ENCODE measurements at places on chromosomes 4 and X. TPM values are rescaled to one million over a fixed set of nuclear protein-coding genes. Genes with fewer than 3 reads are reported as not detected.

- no peak for DNase-seq
These were observed 77.1 kb upstream of the SLC4A4 start for GRCh38 chr4:71261633-71262121.

The LIMCH1 gene
- 169 TPM for total RNA-seq

GRCh38 chrX:101057093-101057714 lies 5.3 kb upstream of the TRMT2B start:
- DNase-seq, result no peak

The HSFX3 gene
- not detected for total RNA-seq

GRCh38 chr4:112176596-112176995 lies 31.3 kb downstream of the FAM241A start:
- DNase-seq, result no peak

GRCh38 chr4:94306713-94307112 lies 35.9 kb downstream of the HPGDS start:
- DNase-seq, result no peak

The RBM46 gene
- total RNA-seq, result not detected

DNA sequence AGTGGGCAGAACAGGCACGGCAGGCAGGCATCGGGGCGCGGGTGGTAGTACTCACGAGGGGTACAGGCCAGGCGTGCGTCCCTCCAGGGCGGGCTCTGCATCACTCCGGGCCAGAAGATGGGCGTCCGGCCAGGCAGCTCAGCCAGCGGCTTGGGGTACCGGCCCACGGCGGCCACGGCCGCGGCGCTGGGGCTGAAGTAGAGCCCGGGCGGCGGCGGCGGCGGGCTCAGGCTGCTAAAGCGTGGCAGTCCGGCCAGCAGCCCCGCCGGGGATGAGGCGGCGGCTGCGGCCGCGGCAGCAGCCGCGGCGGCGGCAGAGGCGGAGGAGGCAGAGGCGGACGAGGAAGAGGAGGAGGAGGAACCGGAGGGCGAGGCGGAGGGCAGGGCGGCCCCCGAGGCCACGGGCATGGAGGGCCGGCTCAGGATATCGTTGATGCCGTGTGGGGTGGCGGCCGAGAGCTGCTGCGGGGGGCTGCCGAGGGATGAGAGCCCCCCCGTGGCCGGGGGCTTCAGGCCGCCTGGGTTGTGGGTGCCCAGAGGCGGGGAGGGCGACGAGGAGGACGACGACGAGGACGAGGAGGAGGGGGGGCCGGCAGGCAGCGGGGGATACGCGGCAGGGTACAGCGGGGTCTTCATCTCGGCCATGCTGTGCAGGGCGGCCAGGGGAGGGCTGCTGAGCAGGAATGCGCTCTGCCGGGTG lies 1.4 kb downstream of the NKX6-1 start:
- DNase-seq, result peak; percentile 79

The TLR3 gene
- total RNA-seq, result 24.6 TPM

DNA sequence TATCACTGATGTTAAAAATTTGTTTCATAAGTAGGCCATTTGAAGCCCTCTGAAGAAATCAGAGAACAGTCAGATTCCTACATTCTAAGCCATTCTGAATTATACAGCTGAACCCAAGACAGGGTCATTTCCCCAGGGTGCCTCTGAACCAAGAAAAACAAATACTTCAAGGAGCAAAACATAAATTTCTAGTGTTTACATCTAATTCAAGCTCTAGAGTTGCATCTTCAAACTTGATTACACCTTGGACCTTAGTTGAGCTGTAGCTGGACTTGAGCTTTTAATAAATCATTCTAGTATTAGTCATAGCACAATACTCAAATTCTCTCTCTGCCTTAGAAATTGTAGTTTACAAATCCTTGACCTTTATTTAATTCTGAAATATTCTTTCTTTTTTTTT lies 87.6 kb upstream of the IL15 start:
- DNase-seq, result no peak

GRCh38 chr4:76250962-76251361 lies 559 bp upstream of the FAM47E start:
- no peak for DNase-seq

The CORIN gene
- 6.3 TPM for total RNA-seq

- no peak for DNase-seq
These were observed 23.9 kb upstream of the CENPU start for GRCh38 chr4:184757810-184758209.

The BEX3 gene
- 91.0 TPM for total RNA-seq

GRCh38 chr4:140856621-140857062 lies 100.5 kb upstream of the TBC1D9 start:
- DNase-seq, result peak; percentile 68

GRCh38 chr4:32440391-32440790 lies 1720.2 kb downstream of the PCDH7 start:
- no peak for DNase-seq

- no peak for DNase-seq
These were observed 6.8 kb upstream of the CDKL2 start for GRCh38 chr4:75637176-75637575.

DNA sequence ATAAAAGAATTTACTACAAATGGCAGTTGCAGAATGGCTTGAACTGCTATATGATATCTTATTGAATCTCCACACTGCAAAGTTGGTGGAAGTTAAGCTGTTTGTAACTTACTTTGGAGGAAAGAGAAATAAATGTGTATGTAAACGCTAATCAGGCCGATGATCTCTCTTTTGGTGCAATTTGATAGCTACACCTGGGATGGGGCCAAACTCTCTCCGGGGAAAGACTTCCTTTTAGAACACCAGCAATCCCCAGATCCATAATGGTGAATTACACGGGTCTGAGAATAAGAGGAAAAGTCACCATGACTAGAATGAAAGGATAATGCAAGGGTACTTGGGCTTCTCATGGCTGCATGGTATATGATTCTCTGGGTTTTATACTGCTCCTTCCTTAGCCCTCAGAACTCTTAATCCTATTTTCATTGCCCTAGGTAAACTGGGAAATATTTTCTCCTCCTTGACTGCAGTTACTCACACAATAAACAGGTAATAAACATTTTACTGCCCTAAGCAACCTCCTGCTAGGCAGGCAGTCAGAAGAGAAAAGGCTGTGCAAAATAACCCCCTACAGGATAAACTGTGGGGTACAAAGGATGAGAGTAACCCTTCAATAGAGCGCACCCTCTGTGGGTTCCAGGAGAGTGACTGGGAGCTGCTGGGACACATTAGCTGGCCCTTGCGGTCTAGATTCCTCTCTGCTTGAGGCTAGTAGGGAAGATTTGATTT lies 109.3 kb downstream of the MGST2 start:
- DNase-seq, result no peak

DNA sequence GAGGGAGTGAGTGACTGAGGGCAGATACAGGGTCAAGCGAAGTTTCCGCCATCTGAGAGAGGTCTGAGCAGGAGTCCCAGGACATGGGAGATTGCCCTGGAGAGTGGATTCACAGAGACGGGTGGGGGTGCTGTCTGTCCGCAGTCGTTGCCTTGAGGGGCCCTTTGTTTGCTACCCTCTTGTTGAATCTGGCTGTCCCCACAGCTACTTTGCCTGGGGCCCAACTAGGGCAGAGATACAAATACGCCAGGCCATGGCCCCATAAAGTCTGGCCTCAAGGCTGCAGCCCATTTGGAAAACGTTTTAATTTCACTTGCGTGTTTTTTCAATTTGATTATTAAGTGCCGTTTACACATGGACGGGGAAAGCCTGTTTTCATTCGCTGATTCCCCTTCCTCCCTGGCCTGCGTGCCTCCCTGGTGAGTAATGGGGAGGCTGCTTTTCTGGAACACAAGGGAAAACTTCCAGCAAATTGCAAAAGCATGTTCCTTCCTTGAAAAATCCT lies 134.4 kb downstream of the SMIM20 start:
- DNase-seq, result peak; percentile 59

GRCh38 chrX:2662586-2662985 lies 28.5 kb upstream of the CD99 start:
- DNase-seq, result no peak

- DNase-seq, result no peak
These were observed 146.3 kb upstream of the ATP6AP2 start for GRCh38 chrX:40434443-40434842.

DNA sequence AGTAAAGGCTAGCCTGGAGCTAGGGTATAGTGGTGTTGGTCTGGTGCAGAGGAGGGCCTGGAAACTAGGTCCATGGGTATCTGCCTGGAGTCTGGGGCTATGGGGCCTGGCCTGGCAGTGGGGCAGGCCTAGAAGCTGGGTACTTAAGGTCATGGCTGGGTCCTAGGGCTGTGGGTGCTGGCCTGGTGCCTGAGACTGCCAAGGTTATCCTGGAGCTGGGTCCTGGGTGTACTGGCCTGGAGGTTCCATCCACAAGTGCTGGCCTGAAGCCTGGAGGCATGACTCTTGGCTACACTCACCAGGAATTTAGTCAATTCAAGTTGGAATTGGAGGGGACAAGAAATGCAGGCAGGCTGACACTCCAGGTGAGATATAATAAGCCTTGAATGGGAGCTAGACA lies 108.4 kb upstream of the ZCCHC13 start:
- no peak for DNase-seq

DNA sequence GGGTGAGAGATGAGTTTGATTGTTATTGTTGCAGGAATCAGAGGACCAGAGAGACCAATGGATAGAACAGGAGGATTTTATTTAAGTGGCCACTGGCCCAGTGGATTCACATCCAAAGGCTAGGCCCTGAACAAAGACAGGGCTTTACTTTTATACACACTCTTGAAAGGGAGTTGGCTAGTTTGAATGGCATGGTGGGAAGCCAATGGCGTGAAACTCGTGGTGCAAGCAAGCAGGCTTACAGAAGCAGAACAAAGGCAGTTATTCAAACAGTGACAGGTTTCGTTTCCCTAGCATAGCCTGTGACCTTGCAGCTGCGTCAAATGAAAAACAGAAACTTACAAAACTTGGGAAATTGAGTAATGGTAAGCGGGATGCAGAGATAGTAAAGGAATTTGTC lies 110.2 kb upstream of the PRDX4 start:
- no peak for DNase-seq

DNA sequence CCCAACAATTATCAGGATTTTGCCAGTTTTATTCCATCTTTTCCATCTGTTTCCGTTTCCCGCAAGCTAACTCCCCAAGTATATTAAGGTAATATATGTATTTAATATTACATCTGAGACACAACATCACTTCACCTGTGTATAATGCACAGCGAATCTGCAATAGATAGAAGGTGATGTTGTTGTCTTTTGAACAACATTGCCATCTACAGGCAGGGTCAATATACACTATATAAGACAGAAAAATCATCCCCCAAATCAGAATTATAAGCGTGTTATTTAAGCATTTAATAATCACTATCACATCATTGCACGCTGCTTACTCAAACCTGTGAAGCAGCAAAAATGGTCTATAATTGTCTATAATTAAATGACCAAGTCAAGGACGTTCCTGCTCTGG lies 1115.5 kb downstream of the NLGN4X start:
- DNase-seq, result no peak

GRCh38 chrX:12269484-12269883 lies 131.2 kb downstream of the FRMPD4 start:
- DNase-seq, result no peak

The PNMA6A gene
- total RNA-seq, result 3.1 TPM

DNA sequence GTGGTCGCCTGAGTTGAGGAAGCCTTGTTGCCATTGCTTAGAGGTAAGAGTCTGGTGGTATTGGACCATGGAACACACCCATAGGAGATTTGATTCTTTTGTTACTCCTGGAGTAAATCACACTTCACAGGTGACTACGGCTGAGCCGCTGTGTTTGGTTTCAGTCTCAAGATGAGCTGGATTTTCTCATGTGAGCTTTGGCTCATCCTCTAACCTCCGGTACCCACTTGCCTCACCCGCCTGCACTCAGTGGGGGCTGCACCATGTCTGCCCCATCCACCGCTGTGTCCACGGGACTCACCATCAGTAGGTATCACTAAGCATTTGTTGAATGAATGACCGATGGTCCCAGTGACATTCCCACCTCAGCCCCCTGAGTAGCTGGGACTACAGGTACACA lies 52.7 kb downstream of the HTT-AS start:
- DNase-seq, result no peak

DNA sequence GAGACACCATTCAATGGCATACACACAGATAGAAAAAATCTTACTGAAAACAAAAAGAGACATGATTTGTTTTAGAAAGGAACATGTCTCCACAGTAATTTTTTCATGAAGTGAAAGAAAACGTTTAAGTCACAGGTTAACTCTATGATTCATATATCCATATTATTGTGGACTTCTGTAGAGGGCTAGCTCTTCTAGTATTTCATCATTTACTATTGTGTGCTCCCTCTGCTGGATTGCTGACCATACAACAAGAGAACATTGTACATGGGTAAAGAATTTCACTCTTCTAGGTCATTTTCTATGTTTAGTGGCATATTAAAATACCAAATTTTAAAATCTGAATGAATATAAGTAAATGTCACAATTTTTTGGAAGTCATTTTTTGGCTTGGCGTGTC lies 91.8 kb upstream of the POU3F4 start:
- DNase-seq, result no peak

The F8A3 gene
- total RNA-seq, result 8.8 TPM

GRCh38 chr4:114087596-114088230 lies 108.3 kb upstream of the ARSJ start:
- no peak for DNase-seq

The SFRP2 gene
- total RNA-seq, result 73.9 TPM

DNA sequence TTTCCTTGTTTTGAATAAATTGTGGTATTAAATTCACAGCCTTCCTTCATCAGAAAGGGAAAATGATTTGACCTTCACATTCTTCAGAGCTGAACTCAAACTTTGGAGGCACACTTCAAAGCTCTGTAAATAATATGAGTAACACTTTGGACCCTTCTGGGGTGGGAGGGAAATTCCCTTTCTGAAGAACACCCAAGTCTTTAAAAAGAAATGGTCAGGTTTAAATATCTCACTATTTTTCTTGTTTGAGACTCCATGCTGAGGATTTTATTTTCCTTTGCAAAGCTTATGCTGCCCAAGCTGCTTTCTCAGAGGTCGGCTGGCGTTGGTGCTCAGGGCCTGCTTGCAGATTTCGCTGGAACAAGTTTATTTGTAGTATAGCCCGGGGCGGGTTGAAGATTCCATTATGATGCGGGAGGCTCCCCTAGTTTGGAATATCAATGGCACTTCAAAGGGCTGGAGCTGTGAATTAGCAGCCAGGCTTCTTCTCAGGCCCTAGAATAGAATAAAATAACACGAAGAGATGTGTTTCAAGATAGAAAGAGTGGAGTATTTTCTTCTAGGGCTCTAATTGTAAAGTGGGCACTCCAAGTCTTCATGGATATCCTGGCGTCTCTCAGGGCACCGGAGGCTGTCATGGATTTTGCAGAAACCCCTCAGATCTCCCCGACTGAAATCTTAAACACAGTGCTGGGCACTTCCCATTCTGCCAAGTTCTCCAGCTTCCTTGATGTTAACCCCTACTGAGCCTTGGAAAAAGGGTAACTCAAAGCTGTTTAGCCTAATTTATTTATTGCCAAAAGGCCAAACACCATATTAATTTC lies 315.6 kb downstream of the GPAT3 start:
- peak; percentile 2 for DNase-seq

The USP51 gene
- total RNA-seq, result 3.0 TPM

DNA sequence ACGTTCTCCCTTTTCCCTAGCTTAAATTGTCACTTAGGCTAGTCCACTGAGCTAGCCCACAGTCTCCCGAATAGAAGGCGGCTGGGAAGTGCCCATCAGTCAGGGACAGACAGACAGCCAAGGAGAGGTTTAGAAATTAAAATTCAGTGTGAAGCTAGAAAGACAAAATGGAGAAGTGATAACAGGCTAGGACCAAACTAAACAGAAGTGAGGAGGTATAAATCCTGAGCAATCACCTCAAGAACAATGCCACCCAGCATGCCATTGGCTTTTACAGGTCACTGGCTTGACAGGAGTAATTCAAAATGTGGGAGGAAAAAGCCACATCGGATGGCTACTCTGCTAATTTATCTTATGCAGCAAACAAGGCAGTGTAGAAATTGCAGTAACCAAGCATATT lies 138.9 kb downstream of the MAPK10 start:
- no peak for DNase-seq

The NXF2 gene
- total RNA-seq, result not detected
